IMR-90 (cell line): ENCODE measurements at places on chromosomes 13 and 19. TPM values are rescaled to one million over a fixed set of nuclear protein-coding genes. Genes with fewer than 3 reads are reported as not detected.

DNA sequence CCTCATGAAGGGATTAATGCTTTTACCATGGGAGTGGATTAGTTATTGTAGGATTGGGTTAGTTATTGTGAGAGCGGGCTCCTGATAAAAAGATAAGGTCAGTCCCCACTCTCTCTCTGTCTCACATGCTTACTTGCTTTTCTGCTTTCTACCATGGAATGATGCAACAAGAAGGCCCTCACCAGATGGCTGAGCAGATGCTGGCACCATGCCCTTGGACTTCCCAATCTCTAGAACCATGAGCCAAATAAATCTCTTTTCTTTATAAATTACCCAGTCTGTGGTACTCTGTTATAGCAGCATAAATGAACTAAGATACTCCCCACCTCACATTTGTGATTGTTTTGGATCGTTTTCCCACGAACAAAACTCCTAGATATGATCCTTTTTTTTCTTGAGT is 353.8 kb downstream of the DNAJC15 start:
- DNase-seq: peak; percentile 10

- DNase-seq: no peak
Measured at GRCh38 chr13:24301911-24302310, 7.5 kb upstream of the C1QTNF9 start.

DNA sequence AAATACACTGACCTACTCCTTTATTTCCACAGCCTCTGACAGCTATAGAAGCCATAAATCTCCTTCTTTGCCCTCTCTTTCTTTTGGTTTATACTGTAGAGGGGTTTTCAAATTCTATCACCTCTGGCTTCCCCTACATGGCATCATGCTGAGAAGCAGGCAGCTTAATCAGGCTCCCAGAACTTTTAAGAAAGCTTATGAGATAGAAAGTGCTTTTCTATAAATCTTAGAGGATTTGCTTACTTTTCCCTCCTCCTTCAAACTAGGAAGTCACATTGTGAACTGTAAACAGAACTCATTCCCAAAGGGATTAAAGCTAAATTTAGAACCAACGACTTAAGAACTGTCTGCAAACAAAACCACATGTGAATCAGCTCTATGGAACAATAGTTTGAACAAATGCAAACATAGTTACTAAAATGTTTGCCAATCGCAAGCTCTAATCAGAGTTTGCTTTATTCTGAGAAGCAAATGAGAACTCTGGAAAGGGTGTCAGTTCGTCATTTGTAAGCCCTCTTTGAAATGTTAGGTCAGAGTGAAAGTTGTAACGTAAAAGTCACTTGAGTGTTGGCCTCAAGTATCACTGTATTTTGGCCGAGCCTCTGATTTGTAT is 344.1 kb downstream of the RFC3 start:
- DNase-seq: peak; percentile 80

- DNase-seq: no peak
Measured at GRCh38 chr19:19417628-19418245, 12.3 kb downstream of the GATAD2A start.

DNA sequence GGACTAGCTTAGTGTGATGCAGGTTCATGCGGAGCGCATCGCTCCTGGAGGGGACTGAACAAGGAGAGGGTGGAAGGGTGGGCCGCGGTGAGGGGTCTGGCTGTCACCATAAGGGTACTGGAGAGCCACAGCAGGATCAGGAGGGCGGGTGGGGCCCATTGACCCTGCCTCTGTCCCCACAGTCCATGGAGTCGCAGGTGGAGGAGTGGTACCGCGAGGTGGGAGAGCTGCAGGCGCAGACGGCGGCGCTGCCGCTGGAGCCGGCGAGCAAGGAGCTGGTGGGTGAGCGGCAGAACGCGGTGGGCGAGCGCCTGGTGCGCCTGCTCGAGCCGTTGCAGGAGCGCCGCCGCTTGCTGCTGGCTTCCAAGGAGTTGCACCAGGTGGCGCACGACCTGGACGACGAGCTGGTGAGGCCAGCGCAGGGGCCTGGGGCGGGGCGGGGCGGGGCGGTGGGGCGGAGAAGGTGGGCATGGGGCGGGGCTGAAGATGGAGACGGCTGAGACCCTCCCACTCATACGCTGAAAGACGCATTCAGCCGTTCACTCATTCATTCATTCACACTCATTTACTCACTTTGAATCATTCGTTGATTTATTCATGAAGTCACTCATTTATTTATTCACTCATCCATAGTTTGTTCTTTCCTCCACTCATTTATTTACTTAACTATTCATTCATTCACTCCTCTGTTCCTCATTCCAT is 27.5 kb upstream of the SHKBP1 start:
- peak; percentile 39 for DNase-seq

DNA sequence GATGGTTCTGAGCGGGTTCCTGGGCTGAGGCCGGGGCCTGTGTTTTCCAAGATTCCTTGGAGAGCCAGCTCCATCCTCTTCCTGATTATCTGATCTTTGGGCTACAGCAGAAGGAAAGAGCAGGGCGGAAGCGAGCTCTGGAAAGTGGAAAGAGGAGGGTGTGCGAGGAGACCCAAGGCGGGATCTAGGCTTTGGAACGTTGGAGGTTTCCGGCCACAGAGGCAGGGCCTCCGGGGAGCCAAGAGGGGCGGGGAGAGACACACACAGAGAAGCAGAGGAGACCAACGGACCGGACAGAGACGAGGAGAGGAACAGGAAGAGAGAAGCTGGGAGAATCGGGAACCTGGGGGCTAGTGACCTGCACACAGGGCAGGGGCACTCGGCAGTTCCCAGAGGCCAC is at the start of gene CLEC11A:
Gene CLEC11A (plus strand): TSS at position 296 of the 400 bp plus-strand sequence. CDS start 162 bp downstream, outside the sequence.
- peak; percentile 80 for DNase-seq

- peak; percentile 16 for DNase-seq
Measured at GRCh38 chr13:39451301-39451700, 151.7 kb downstream of the LHFPL6 start.

- no peak for DNase-seq
Measured at GRCh38 chr19:7527516-7528191, 5.2 kb downstream of the MCOLN1 start.

GRCh38 chr19:31354799-31355664 is 5.8 kb upstream of the TSHZ3 start:
- DNase-seq: no peak

GRCh38 chr13:86974995-86975328 is 696.2 kb upstream of the SLITRK5 start:
- DNase-seq: no peak

DNA sequence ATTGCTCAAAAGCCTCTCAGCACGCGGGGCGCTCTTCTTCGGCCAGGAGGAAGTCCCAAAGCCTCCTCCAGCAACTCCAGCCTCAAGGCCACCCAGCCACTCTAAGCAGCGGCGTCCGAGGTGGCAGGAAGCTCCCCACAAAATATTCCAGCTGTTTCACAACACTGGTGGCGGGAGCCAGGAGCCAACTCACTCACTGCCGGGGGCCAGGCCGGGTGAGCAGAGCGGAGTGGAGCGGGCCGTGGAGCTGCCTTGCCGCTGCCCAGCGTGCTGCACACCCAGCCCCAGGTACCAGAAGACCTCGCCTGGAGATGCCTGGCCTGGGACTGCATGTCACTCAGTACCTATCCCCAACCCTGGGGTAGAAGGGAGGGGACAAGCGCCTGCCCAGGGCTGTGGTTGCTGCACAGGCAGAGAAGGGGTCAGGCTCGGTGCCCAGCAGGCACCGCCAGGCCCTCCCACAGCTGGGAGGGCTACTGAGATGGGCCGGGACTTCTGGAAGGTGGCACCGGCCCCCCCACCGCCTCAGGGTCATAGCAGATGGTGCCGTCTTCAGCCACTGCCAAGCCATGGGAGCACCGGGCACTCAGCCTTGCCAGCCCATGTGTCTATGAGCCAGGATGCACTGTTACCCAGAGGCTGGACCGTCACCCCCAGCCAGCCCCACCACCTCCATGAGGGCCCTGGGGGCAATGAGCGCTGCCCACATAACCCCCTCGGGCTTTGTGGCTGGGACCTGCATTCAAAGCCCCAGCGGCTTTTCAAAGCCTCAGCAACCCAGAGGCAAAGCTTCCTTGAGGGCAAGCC is 59.2 kb downstream of the MLLT1 start:
- peak; percentile 64 for DNase-seq

DNA sequence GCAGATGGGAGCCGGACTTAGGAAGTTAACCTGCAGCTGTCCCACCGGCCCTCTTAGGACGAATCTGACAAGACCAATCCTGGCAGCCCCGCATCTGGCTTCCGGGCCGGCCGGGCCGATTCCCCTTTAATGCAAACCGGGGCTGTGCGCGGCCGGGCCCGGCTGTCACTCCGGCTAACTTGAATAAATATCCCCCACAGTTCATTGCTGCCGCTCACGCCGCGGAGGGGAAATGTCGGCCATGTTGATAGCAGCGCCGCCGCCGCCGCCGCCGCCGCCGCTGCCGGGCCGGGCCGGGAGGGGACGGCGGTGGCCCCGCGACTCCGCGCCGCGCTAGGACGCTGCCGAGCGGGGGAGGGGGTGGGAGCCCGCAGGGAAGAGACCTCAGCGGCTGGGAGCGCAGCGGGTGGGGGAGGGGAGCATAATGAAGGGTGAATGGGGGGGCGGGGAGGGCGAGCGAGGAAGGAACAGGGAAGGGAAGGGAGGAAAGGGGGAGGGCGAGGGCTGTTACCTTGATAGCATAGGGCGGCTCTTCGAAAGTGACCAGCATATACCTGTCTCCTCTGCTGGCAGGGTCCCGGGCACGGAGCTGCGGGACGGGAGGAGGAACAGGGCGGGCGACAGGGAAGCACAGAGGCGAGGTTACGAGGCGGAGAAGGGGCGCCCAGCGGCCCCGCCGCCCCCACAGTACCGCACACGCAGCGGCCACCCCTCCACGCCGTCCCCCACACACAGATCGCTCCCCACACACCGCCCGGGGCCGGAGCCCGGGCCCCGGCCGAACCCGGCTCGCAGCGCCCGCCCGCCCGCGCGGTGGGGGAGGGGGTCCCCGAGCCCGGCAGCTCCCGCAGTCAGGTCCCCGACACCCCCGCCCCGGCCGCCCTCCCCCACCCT is 1.1 kb downstream of the INTS6 start:
- peak; percentile 57 for DNase-seq

GRCh38 chr19:4773047-4773640 is 18.4 kb upstream of the FEM1A start:
- no peak for DNase-seq

- peak; percentile 10 for DNase-seq
Measured at GRCh38 chr13:67229481-67230403, at the start of gene PCDH9. Gene PCDH9, minus strand, starts transcription at chr13:67230336. Its CDS starts 1,896 bp downstream, at chr13:67228440.

GRCh38 chr13:87680298-87680697 is 9.1 kb downstream of the SLITRK5 start:
- DNase-seq: no peak

DNA sequence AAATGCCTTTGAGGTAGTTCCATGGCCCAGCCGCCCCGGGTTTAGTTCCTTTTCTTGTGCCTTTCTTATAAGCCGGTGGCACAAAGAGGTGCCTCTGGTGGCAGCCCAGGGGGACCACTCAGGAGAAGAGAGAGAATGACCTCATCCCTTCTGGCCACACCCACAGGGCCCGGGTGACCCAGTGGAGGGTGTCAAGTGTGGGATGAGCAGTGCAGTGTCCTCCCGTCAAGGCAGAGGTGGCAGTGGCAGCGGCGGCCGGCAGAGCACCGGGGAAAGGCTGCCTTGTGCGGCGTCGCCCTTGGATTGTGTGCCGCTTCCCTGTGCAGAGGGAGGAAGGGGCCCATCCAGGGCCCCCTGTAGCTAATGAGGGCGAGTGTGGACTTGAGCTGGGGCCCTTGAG is 47.9 kb downstream of the KDM4B start:
- no peak for DNase-seq

DNA sequence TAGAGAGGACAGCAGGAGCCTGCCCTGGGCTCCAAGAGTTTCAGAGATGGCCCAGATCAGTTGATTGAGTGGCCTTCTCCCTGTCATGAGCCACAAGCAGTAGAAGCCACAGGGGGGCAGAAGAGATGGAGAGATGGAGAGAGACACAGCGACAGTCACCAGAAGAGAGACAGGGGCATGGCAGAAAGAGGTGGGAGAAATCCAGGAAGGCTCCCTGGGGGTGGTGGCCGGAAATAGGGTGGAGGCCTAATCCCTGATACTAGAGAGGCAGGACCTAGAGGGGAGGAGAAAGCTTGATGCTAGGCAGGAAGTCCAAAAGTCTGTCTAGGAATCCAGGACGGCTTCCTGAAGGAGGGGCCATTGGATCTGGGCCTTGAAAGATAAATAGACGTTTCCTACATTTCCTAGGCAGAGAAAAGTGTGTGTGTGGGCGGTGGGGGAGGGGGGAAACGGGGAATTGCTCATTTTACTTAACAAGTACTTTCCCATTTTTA is 9.6 kb upstream of the TPM4 start:
- peak; percentile 76 for DNase-seq

DNA sequence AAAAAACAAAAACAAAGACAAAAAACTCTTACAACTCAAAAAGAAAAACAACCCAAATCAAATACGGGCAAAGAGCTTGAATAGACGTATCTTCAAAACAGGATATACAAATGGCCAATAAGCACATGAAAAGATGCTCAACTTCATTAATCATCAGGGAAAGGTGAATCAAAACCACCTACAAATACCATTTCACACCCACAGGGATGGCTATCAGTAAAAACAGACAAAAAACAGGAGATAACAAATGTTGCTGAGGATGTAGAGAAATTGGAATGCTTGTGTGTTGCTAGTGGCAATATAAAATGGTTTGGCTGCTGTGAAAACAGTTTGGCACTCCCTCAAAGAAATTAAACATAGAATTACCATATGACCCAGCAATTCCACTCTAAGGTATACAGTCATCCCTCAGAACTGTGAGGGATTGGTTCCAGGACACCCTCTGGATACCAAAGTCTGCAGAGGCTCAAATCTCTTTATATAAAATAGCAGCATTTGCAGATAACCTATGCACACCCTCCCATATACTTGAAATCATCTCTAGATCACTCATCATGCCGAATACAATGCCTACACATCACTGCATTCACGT is 29.7 kb downstream of the MLLT1 start:
- DNase-seq: peak; percentile 80

DNA sequence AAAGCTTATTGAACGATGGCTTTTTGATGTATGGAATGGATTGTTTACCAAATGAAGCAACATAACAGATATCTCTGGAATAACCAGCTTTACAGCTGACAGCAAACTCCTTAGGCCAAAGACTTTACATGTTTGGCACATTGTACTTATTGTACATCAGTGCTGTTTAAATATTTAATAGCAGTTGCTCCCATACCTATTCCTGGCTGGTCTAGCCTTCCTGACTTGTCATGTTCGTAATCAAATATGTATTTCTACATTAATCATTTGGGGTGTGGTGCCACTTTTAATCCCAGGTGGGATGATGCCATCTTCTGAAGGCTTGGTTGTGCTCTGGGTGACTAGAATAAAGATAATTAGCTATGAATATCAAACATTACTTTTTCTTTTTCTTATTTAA is 67.4 kb upstream of the FRY start:
- DNase-seq: no peak

The RAB3D gene
- total RNA-seq: 4.8 and 5.0 TPM in 2 replicates

The ABHD13 gene
- total RNA-seq: 4.1 and 10.6 TPM in 2 replicates

The SOX1 gene
- total RNA-seq: not detected in 2 replicates

The RSPH6A gene
- under 0.01 TPM in 2 replicates for total RNA-seq

The KIR2DL3 gene
- not detected in 2 replicates for total RNA-seq

The EDDM13 gene
- total RNA-seq: not detected in 2 replicates

The CFD gene
- 1.1 and 1.4 TPM in 2 replicates for total RNA-seq

The ZNF497 gene
- 0.18 and 0.56 TPM in 2 replicates for total RNA-seq

The FFAR3 gene
- total RNA-seq: not detected in 2 replicates
